SJCRH30 (cell line): ENCODE measurements at places on chromosomes 13 and 19. TPM values are rescaled to one million over a fixed set of nuclear protein-coding genes. Genes with fewer than 3 reads are reported as not detected.

Gene RYR1
- total RNA-seq = 12.4 and 19.1 TPM in 2 replicates

Gene SERTM1
- 0.12 TPM in 1 of 2 replicates, not detected in the other for total RNA-seq

Gene UCHL3
- total RNA-seq = 53.3 and 59.2 TPM in 2 replicates

DNA sequence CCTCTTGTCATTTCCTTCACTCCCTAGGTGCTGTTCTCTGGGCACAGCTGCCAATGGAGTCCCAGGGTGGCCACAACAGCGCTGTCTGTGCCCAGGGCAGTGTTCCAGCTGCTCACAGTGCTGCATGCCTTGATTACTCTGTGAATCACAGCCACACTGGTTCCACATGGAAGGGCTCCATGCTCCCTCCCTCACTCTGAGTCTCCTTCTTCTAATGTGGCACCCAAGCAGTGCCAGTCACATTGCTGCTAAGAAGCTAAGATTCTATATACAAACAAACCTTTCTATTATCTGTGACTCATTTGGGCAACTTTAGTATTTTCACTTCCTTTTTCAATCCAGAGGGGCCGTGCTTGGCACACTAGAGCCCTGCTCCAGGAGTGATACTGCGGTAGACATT lies 248.7 kb downstream of the TDRD3 start:
- no peak for DNase-seq

Gene ONECUT3
- total RNA-seq = not detected in 2 replicates

GRCh38 chr19:13215572-13216380 lies 65.6 kb downstream of the IER2 start:
- DNase-seq = no peak

DNA sequence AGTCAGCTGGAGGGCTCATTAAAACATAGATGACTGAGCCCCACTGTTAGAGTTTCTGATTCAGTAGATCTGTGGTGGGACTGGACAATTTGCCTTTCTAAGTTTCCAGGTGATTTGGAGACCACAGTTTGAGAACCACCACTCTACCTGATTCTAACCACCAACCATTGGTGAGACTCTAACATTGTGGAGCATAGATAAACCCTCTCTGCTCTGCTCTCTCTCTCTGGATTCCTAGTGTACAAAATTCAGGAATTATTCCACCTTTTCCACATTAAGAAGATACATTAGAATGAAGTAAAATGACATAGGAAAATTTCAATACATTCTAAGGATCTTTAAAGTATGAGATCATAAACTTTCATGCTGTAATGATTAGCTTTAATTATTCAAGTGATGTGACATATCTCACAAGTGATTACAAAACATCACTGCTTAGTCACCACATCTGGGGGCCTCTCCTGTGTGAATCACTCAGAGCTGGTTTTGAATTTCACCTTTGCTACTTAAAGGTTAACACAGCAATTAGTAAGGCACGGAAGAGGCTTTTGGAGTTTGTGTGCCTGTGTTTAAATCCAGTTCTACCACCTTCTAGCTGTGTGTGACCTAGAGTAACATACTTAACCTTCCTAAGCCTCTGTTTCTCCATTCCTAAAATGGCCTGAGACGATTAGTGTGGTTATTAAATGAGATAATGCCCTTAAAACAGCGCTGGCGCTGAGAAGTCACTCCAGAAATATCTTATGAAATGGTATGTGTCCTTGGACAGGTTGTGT lies 78.5 kb upstream of the NBEA start:
- peak; percentile 19 for DNase-seq

GRCh38 chr13:33108620-33109019 lies 92.4 kb downstream of the KL start:
- DNase-seq = no peak

DNA sequence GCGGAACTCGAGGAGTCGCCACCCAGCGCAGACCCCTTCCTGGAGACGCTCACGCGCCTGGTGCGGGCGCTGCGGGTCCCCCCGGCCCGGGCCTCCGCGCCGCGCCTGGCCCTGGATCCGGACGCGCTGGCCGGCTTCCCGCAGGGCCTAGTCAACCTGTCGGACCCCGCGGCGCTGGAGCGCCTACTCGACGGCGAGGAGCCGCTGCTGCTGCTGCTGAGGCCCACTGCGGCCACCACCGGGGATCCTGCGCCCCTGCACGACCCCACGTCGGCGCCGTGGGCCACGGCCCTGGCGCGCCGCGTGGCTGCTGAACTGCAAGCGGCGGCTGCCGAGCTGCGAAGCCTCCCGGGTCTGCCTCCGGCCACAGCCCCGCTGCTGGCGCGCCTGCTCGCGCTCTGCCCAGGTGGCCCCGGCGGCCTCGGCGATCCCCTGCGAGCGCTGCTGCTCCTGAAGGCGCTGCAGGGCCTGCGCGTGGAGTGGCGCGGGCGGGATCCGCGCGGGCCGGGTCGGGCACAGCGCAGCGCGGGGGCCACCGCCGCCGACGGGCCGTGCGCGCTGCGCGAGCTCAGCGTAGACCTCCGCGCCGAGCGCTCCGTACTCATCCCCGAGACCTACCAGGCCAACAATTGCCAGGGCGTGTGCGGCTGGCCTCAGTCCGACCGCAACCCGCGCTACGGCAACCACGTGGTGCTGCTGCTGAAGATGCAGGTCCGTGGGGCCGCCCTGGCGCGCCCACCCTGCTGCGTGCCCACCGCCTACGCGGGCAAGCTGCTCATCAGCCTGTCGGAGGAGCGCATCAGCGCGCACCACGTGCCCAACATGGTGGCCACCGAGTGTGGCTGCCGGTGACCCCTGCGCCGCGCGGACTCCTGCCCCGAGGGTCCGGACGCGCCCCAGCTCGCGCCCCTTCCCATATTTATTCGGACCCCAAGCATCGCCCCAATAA lies 2.3 kb downstream of the AMH start:
- DNase-seq = no peak

- DNase-seq = no peak
Measured at GRCh38 chr13:61500176-61500575, 84.5 kb upstream of the PCDH20 start.

GRCh38 chr13:20803180-20803965 lies 29.6 kb upstream of the EEF1AKMT1 start:
- DNase-seq = no peak

DNA sequence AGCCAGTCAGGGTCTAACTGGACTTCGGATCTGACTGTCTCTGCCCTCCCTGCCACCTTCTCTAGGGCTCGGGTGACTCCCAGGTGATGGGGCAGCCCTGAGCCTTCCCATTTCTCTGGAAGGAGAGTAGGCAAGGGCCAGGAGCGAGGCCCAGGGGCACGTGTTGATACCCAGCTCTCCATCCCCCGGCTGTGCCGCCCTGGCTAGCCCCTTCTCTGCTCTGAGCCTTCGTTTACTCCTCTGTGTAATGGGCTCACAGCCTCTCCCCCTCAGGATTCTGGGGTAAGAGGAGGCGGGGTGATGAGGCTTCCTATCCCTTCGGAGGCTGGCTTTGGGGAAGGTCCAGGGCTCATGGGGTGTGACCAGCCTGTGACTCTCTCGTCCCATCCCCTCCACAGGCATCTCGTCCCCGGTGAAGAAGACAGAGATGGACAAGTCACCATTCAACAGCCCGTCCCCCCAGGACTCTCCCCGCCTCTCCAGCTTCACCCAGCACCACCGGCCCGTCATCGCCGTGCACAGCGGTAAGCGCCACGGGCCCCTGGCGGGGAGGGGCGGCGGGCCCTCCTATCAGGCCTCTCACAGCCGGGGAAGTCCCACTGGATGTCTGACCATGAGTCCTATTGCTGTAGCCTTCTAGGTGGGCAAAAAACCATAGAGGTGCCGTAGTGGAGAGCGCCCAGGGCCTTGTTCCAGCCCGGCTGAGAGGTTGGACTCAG lies 31.6 kb downstream of the SMIM24 start:
- DNase-seq = no peak

GRCh38 chr13:20446405-20446804 lies 79.3 kb downstream of the CRYL1 start:
- DNase-seq = no peak

DNA sequence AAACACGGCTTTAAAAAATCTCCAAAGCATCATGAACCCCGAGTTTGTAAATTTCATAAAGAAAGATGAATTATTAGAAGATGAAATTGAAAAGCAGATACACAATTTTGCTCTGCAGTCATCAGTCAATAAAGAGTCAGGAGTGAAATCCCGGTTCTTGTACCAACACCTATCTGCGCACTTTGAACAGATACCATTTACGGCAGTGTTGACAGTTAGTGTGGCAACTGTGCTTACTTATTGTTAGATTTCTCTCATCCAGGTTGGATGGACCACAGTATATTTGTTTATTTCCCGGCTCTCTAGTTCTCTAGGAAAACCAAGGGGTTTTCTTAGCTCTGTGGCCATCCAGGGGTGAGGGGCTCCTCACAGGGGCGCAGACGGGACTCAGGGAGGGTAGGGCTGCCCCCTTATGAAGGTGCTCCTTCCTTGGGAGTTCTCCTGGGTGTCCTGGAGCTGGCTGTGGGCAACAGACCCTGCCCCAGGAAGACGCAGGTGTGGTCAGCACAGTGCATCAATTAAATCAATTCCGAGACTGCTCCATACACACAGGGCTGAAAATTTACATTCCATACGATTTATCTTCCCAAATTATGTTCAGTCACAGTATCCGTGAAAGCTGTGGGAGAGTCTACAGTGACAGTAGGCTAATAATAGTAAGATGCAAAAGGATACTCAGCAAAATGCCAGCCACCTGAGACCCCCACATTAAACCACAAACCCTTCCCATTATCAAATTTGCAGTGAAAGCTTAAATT lies 107.0 kb upstream of the C1QTNF9B start:
- no peak for DNase-seq

DNA sequence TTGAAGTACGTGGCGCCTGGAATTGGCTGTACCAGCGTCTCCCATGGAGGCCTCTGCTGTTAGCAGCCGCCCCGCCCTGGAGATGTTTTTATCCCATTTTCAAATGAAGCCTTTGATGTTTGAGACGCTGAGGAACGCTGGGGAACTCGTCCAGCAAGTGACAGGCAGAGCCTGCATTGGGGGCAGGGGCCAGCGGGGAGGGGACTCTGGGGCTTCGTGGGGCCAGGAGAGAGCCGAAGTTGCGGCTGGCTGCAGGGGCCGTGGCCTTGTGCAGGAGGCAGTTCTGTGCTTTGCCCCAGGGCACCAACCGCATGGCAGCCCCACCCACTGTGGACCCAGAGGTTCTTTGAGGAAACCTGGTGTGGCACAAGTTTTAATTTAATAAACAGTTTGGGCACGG lies 13.5 kb downstream of the SPPL2B start:
- DNase-seq = no peak

GRCh38 chr19:934865-935479 lies 9.1 kb downstream of the ARID3A start:
- DNase-seq = peak; percentile 97

- peak; percentile 71 for DNase-seq
Measured at GRCh38 chr19:17703824-17704463, 15.3 kb upstream of the MAP1S start.

Gene KLK3
- total RNA-seq = not detected in 2 replicates

DNA sequence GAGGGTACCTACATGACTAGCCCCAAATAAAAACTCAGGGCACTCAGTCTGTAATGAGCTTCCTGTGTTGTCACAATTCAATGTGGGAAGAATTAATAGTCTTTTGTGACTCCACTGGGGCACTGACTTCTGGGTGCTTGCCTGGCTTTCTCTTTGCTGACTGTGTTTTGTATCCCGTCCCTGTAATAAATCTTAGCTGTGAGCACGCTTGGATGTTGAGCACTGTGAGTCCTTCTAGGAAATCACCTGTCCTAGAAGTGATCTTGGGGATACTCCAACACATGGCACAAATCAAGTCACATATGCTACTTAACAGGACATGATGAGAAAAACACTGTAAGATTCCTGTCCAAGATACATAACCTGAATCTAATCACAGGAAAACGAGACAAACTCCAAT lies 83.0 kb downstream of the USP12 start:
- DNase-seq = no peak

Gene KCNN4
- total RNA-seq = 0.38 and 0.63 TPM in 2 replicates

DNA sequence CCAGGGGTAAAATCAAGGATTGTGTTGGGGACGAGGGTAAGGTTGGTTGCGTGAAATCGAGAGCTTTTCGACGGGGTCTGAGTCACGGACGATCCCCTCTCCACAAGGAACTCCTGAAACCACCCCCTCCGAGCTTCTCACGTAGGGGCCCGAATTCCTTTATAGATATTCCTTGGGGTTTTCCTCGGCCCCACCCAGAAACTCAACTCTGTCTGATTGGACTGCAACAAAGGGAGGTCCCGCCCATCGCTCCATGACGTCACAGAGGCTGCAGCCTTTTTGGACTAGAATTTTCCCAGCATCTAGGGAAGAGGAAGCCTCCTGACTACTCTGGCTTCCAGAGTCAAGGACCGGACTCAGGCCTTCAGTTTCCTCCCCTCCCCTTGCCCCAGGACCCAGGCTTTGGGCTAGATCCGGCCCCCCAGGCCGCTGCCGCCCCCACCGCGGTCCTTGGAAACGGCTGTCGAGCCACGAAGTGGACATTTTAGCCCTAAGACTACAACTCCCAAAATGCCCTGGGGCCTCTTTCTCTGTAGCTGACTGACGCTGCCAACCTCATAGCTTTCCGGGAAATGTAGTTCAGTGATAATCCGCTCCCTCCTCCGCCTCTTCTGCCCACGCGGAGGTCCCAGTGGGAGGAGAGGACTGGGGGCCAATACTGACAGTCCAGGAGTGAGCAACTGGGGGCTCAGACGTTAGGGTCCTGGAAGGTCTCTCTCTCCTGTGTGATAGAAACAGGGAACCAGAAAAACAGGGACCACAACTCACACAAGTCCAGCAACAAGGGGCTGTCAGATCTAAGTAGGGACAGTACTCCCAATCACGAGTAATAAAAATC lies at the start of gene IZUMO1:
TSS of gene IZUMO1 (minus strand) at position 172 of the 838 bp plus-strand sequence. CDS start 1,050 bp downstream, outside the sequence.
- DNase-seq = peak; percentile 93

- DNase-seq = no peak
Measured at GRCh38 chr19:42017040-42017439, 23.0 kb upstream of the ATP1A3 start.

DNA sequence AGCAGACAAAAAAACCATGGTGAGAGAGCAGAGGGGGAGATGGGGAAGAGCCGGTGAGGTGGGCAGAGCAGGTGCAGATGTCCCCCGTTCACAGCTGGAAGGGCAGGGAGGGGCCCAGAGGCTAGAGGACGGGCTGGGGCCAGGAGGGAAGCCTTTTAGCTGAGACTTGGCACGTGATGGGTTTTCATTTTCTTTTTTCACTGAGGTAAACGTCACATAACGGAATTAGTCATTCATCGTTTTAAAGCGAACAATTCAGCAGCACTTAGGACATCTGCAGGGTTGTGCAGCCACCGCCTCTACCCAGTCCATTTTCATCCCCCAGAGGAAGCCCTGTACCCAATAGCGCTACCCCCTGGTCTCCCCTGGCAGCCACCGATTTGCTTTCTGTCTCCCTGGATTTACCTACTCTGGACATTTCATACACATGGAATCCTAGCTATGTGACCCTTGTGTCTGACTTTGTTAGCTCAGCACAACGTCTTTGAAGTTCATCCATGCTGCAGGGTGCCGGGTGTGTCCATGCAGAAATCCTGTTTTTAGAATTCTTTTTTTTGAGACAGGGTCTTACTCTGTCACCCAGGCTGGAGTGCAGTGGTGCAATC lies 16.0 kb upstream of the EMC10 start:
- no peak for DNase-seq

DNA sequence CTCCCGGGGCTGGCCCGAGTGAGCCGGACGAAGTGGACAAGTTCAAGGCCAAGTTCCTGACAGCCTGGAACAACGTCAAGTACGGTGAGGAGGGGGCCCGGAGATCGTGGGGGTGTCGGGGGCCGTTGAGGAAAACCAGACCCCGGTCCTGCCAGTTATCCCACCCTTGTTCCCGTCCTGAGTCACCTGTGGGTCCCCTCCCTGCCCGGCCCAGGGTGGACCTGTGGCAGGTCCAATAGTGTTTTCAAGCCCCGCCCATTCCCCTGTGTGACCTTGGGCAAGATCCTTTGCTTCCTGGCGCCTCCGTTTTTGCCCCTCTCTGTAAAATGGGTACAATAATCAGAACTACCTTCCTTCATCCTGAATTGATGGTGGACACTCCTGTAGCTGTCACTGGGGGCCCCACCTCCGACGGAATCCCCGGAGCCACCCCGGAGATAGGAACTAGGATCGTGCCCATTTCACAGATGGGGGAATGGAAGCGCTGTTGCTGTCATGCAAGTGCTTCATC lies 593 bp downstream of the ATG4D start:
- DNase-seq = no peak
